ENCODE measurements at places on chromosomes 12 and 14. TPM values are rescaled to one million over a fixed set of nuclear protein-coding genes. Genes with fewer than 3 reads are reported as not detected.

The MYBPC1 gene
- 0.20 TPM for total RNA-seq

The P2RX7 gene
- 0.12 TPM for total RNA-seq

The IL22 gene
- not detected for total RNA-seq

The SERPINA6 gene
- total RNA-seq: not detected

The C12orf50 gene
- 0.30 TPM for total RNA-seq

The FIGNL2 gene
- total RNA-seq: 39.7 TPM

GRCh38 chr12:104182621-104183378, 32.8 kb upstream of the TXNRD1 start:
- no peak overlapping the region for H3K4me3 ChIP-seq
- DNase-seq: no peak
- no peak overlapping the region for H3K27ac ChIP-seq
- H3K36me3 ChIP-seq: peaks cover 3% of the 10 kb centered on the region
- no peaks in the 10 kb centered on the region for H3K27me3 ChIP-seq
- peaks cover 3% of the 10 kb centered on the region for H3K4me1 ChIP-seq

GRCh38 chr12:25713264-25713663, 160.2 kb upstream of the LMNTD1 start:
- no peaks in the 10 kb centered on the region for H3K36me3 ChIP-seq
- no peak overlapping the region for H3K27ac ChIP-seq
- no peaks in the 10 kb centered on the region for H3K27me3 ChIP-seq
- H3K4me3 ChIP-seq: no peak overlapping the region
- DNase-seq: no peak

- H3K27me3 ChIP-seq: no peaks in the 10 kb centered on the region
- no peaks in the 10 kb centered on the region for H3K36me3 ChIP-seq
Measured at GRCh38 chr12:91144053-91144452, 32.8 kb upstream of the LUM start.

GRCh38 chr14:59377491-59377890, 87.7 kb downstream of the GPR135 start:
- no peak for DNase-seq
- H3K27ac ChIP-seq: no peak overlapping the region
- H3K36me3 ChIP-seq: peaks cover 8% of the 10 kb centered on the region
- H3K4me1 ChIP-seq: peaks cover 16% of the 10 kb centered on the region
- H3K27me3 ChIP-seq: no peaks in the 10 kb centered on the region
- H3K4me3 ChIP-seq: no peak overlapping the region

DNA sequence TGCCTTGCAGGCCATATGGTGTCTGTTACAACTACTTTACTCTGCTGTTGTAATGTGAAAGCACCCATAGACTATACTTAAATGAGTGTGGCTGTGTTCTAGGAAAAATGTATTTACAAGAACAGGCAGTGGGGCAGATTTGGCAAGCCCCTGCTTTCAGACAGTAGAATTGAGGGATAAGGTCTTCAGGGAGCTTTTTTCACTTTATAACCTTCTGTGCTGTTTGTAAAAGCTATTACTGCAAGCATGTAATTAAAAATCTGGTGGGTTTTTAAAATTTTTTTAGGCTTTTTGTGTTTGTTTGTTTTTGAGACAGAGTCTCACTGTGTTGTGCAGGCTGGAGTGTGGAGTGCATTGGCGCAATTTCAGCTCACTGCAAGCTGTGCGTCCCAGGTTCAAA, 73.9 kb downstream of the VEZT start:
- no peaks in the 10 kb centered on the region for H3K27me3 ChIP-seq
- H3K4me3 ChIP-seq: no peak overlapping the region
- H3K36me3 ChIP-seq: peaks cover 9% of the 10 kb centered on the region
- no peak for DNase-seq

- H3K4me3 ChIP-seq: no peak overlapping the region
- H3K4me1 ChIP-seq: no peaks in the 10 kb centered on the region
- peaks cover 2% of the 10 kb centered on the region for H3K27me3 ChIP-seq
- no peak for DNase-seq
- no peak overlapping the region for H3K27ac ChIP-seq
Measured at GRCh38 chr14:69754487-69754886, 12.5 kb upstream of the SRSF5 start.

GRCh38 chr12:94721173-94721572, 70.8 kb upstream of the TMCC3 start:
- no peak overlapping the region for H3K27ac ChIP-seq
- no peaks in the 10 kb centered on the region for H3K27me3 ChIP-seq
- no peak overlapping the region for H3K4me3 ChIP-seq
- peaks cover 25% of the 10 kb centered on the region for H3K4me1 ChIP-seq
- no peaks in the 10 kb centered on the region for H3K36me3 ChIP-seq

- H3K27me3 ChIP-seq: no peaks in the 10 kb centered on the region
- no peaks in the 10 kb centered on the region for H3K36me3 ChIP-seq
- no peak overlapping the region for H3K27ac ChIP-seq
- DNase-seq: no peak
Measured at GRCh38 chr12:75959506-75959905, 72.1 kb downstream of the PHLDA1 start.

DNA sequence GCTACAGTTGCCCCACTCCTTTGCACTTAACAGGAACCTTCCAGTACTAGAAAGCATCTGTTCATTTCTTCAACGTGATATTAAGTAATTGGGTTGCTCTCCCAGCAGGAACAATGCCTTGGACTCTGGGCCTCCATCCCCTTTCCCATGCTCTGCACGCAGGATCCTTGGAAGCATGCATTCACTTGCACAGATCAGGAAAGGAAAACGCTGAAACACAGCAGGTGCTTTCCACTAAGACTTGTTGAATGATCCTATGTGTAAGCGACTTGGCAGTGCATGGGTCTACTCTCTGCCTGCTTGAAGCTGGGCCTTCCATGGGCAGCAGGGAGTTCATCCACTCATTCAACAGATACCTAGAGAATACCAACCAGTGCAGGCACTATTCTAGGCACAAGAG, 2.3 kb downstream of the LTBP2 start:
- peaks cover 48% of the 10 kb centered on the region for H3K27me3 ChIP-seq
- peak overlapping the region; percentile 59 for H3K4me3 ChIP-seq
- no peak overlapping the region for H3K27ac ChIP-seq
- no peaks in the 10 kb centered on the region for H3K36me3 ChIP-seq
- peaks cover 14% of the 10 kb centered on the region for H3K4me1 ChIP-seq
- DNase-seq: no peak

DNA sequence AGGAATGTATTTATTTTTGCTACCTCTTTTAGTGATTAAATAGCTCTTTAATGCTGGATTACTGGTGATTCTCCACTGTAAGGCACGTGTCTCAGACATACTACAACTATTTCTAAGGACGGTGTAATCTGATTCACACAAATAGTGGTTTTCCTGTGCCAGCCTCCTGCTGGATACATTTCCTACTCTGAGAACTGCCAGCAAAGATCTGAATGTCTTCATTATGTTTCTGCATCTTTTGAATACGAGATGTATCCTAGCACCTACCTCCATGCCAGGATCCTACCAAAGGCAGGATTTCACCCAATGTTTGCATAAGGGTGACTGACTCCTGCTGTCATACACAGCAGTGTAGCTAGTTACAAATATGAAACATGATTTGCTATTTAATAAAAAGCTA, 120.6 kb downstream of the PRICKLE1 start:
- peaks cover 36% of the 10 kb centered on the region for H3K4me1 ChIP-seq
- no peaks in the 10 kb centered on the region for H3K27me3 ChIP-seq
- no peak overlapping the region for H3K4me3 ChIP-seq
- H3K36me3 ChIP-seq: peaks cover 4% of the 10 kb centered on the region
- no peak for DNase-seq
- H3K27ac ChIP-seq: no peak overlapping the region

DNA sequence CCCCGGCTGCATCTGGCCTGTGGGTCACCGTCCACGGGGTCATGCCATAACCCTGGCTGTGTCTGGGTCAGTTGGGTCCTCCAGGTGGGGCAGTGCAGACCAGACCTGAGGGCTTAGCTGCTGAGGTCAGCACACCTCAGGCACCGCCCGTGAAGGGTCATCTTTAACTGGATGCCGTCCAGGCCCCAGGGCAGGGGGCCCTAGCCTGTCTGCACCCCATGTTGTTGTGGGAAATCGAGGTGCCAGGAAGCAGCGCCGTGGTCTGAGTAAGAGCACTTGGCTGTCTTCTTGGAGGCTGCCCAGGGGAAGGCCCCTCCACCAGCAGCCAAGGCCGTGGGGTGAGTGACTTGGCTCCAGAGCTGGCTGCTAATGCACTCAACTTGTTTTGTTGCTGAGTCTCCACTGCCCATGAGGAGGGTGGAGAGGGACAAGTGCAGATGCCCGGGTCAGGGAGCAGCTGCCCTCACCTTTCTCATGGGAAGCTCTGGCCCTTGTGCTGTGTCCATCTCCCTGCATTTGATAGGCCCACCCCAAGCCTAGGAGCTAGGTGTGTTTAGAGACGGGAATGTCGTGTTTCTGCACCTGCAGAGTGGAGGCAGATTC, 317.2 kb downstream of the TMEM121 start:
- H3K4me3 ChIP-seq: no peak overlapping the region
- H3K4me1 ChIP-seq: no peaks in the 10 kb centered on the region
- H3K36me3 ChIP-seq: peaks cover 21% of the 10 kb centered on the region
- H3K27me3 ChIP-seq: no peaks in the 10 kb centered on the region
- H3K27ac ChIP-seq: no peak overlapping the region

DNA sequence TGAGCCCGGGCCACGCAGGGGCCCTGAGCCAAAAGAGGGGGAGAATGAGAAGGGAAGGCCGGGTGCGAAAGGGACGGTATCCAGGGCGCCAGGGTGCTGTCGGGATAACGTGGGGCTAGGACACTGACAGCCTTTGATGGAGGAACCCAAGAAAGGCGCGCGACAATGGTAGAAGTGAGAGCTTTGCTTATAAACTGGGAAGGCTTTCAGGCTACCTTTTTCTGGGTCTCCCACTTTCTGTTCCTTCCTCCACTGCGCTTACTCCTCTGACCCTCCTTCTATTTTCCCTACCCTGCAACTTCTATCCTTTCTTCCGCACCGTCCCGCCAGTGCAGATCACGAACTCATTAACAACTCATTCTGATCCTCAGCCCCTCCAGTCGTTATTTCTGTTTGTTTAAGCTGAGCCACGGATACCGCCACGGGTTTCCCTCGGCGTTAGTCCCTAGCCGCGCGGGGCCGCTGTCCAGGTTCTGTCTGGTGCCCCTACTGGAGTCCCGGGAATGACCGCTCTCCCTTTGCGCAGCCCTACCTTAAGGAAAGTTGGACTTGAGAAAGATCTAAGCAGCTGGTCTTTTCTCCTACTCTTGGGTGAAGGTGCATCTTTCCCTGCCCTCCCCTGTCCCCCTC, 3.0 kb downstream of the SSTR1 start:
- H3K4me1 ChIP-seq: peaks cover 21% of the 10 kb centered on the region
- peaks cover 96% of the 10 kb centered on the region for H3K27me3 ChIP-seq
- peaks cover 3% of the 10 kb centered on the region for H3K36me3 ChIP-seq
